ENCODE measurements at places on chromosomes 3 and 15. TPM values are rescaled to one million over a fixed set of nuclear protein-coding genes. Genes with fewer than 3 reads are reported as not detected.

DNA sequence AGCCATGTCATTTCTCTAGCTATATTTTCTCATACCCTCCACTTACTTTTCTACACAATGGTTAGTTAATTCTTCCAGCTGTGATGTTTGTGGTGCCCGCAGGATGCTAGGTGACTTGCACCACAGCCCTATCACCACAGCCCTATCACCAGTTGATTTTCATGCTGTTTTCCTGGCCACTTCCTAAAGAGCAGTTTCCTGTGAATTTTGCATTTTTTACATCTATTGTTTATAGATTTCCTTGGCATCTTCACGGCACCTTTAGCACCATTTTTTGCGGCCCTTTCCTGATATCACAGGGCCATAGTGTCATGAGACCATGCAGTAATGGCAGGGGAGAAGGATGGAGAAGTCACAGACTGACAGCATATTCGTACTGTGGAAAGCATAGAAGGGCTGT lies 132.9 kb upstream of the PRICKLE2 start:
- H3K27ac ChIP-seq: no peak overlapping the region
- no peaks in the 10 kb centered on the region for H3K4me1 ChIP-seq
- no peak for DNase-seq
- no peaks in the 10 kb centered on the region for H3K27me3 ChIP-seq
- no peak overlapping the region for H3K4me3 ChIP-seq

GRCh38 chr15:75720787-75721479 lies 8.3 kb upstream of the CSPG4 start:
- H3K36me3 ChIP-seq: no peaks in the 10 kb centered on the region
- no peak overlapping the region for H3K4me3 ChIP-seq

GRCh38 chr15:72222393-72222792 lies 8.6 kb downstream of the PKM start:
- no peak for DNase-seq
- H3K4me1 ChIP-seq: peaks cover 55% of the 10 kb centered on the region
- no peaks in the 10 kb centered on the region for H3K27me3 ChIP-seq
- H3K27ac ChIP-seq: no peak overlapping the region
- H3K36me3 ChIP-seq: peaks cover 34% of the 10 kb centered on the region
- no peak overlapping the region for H3K4me3 ChIP-seq

DNA sequence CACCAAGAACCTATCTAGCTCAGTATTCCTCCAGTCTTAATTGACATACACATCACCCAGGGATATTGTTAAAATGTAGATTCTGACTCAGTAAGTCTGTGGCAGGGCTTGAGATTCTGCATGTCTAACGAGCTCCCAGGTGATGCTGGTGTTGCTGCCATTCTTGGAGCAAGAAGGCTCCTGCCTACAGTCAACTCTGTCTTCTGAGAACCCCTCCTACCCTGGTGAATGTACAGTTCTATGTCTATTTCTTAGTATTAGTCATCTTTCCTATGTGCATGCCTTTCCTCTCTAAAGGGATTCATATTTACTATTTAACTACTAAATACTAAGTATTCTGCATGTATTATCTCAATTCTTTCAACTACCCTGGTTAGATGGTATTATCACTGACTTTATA lies 268.7 kb downstream of the EDEM1 start:
- H3K27ac ChIP-seq: no peak overlapping the region
- no peaks in the 10 kb centered on the region for H3K27me3 ChIP-seq
- no peaks in the 10 kb centered on the region for H3K4me1 ChIP-seq
- H3K36me3 ChIP-seq: no peaks in the 10 kb centered on the region
- H3K4me3 ChIP-seq: no peak overlapping the region
- DNase-seq: no peak

CCDC54 gene
- total RNA-seq: not detected

Measured in CD4-positive, CD25-positive, alpha-beta regulatory T cell (primary cell).